Natural killer cell (primary cell): ENCODE measurements at places on chromosomes 7 and 10. TPM values are rescaled to one million over a fixed set of nuclear protein-coding genes. Genes with fewer than 3 reads are reported as not detected.

ARID5B gene
- total RNA-seq: 22.3 TPM

FIS1 gene
- total RNA-seq: 105 TPM

TMEM229A gene
- total RNA-seq: not detected

GRK5 gene
- 47.9 TPM for total RNA-seq

MACC1 gene
- 0.09 TPM for total RNA-seq

ABCF2 gene
- total RNA-seq: 17.6 TPM

CPA1 gene
- not detected for total RNA-seq

BTBD16 gene
- not detected for total RNA-seq

GHRHR gene
- not detected for total RNA-seq

SLC39A12 gene
- total RNA-seq: not detected

GPR26 gene
- not detected for total RNA-seq

VTI1A gene
- 77.6 TPM for total RNA-seq

PCLO gene
- not detected for total RNA-seq

CCL24 gene
- not detected for total RNA-seq

TRPV5 gene
- total RNA-seq: not detected

ZNF117 gene
- 5.2 TPM for total RNA-seq

TMEM225B gene
- total RNA-seq: 2.0 TPM

CALD1 gene
- total RNA-seq: 0.14 TPM
